ENCODE measurements at places on chromosomes 2 and 18. TPM values are rescaled to one million over a fixed set of nuclear protein-coding genes. Genes with fewer than 3 reads are reported as not detected.

GDF7 gene
- 0.37 TPM for total RNA-seq

ANKRD36 gene
- total RNA-seq: 15.6 TPM

APOB gene
- 804 TPM for total RNA-seq

DLGAP1 gene
- 3.1 TPM for total RNA-seq

POTEI gene
- 1.9 TPM for total RNA-seq

ZRANB3 gene
- total RNA-seq: 10.4 TPM

ATP6V1B1 gene
- total RNA-seq: 0.84 TPM

- no peaks in the 10 kb centered on the region for H3K36me3 ChIP-seq
- peaks cover 5% of the 10 kb centered on the region for H3K4me1 ChIP-seq
- no peak for DNase-seq
These were observed 634 bp upstream of the DIS3L2 start for GRCh38 chr2:231960810-231961348.

DNA sequence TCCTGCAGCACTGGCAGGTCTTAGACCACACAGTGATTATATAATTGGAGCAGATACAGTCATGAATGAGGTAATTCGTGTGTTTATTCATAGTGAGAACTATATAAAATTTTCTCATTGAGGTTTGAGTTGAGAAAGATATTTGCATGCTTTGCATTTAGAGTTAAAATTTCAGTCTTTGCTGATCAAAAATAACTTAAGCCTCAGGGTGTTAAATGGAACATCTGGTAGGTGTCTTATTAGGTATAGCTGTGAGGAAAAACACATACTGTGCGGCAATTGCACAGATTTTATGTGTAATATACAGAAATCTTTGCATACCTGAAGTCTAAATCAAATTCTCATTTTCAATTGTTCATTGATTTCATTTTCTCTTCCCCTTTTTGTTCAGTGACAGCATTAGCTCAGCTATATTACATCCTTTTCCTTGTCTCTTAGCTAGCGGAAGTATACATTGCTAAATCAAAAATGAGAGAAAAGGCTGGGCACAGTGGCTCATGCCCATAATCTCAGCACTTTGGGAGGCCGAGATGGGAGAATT is 21.2 kb downstream of the GORASP2 start:
- H3K36me3 ChIP-seq: peaks cover 4% of the 10 kb centered on the region
- H3K4me1 ChIP-seq: no peaks in the 10 kb centered on the region
- H3K27ac ChIP-seq: no peak overlapping the region
- no peak for DNase-seq
- no peaks in the 10 kb centered on the region for H3K27me3 ChIP-seq

DNA sequence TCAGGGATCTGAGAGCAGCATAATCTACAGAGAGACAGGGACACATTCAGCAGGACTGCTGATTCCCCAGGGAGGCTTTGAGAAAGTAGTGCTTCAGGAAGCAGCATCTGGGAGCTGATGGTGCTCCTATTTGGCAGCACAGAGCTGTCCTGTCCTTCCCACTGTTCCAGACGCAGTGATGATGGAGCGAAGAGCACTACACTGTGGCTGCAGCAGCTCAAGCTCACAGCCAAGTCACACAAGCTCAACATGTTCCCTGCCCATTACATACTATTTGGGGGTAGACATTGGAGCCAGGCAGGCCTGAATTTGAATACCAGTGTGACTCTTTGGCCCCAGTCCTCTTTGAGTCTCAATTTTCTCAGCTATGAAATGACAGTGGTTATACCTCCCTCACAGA is 15.2 kb upstream of the GALM start:
- DNase-seq: no peak
- H3K27me3 ChIP-seq: no peaks in the 10 kb centered on the region
- peaks cover 6% of the 10 kb centered on the region for H3K4me1 ChIP-seq
- no peak overlapping the region for H3K27ac ChIP-seq
- H3K4me3 ChIP-seq: no peak overlapping the region
- H3K36me3 ChIP-seq: no peaks in the 10 kb centered on the region

- peaks cover 12% of the 10 kb centered on the region for H3K4me1 ChIP-seq
- DNase-seq: no peak
- H3K36me3 ChIP-seq: no peaks in the 10 kb centered on the region
- no peak overlapping the region for H3K4me3 ChIP-seq
- H3K27me3 ChIP-seq: no peaks in the 10 kb centered on the region
- H3K27ac ChIP-seq: no peak overlapping the region
These were observed 97.4 kb downstream of the ZNF516 start for GRCh38 chr18:76397631-76398030.

- no peak overlapping the region for H3K4me3 ChIP-seq
- no peaks in the 10 kb centered on the region for H3K4me1 ChIP-seq
- no peak for DNase-seq
- peaks cover 4% of the 10 kb centered on the region for H3K27me3 ChIP-seq
- H3K27ac ChIP-seq: no peak overlapping the region
- H3K36me3 ChIP-seq: no peaks in the 10 kb centered on the region
These were observed 21.6 kb downstream of the ZEB2 start for GRCh38 chr2:144498277-144498676.

GRCh38 chr18:12302391-12303147 is 5.5 kb upstream of the TUBB6 start:
- H3K4me3 ChIP-seq: no peak overlapping the region
- no peaks in the 10 kb centered on the region for H3K36me3 ChIP-seq
- H3K4me1 ChIP-seq: peaks cover 20% of the 10 kb centered on the region
- no peak for DNase-seq
- peaks cover 13% of the 10 kb centered on the region for H3K27me3 ChIP-seq
- no peak overlapping the region for H3K27ac ChIP-seq

GRCh38 chr2:167863377-167863776 is 384.0 kb downstream of the STK39 start:
- DNase-seq: no peak
- H3K4me3 ChIP-seq: no peak overlapping the region
- no peaks in the 10 kb centered on the region for H3K27me3 ChIP-seq
- H3K27ac ChIP-seq: no peak overlapping the region
- H3K36me3 ChIP-seq: no peaks in the 10 kb centered on the region

GRCh38 chr18:46629361-46629760 is 27.7 kb downstream of the LOXHD1 start:
- H3K27ac ChIP-seq: no peak overlapping the region
- H3K4me1 ChIP-seq: no peaks in the 10 kb centered on the region
- H3K36me3 ChIP-seq: no peaks in the 10 kb centered on the region
- no peak overlapping the region for H3K4me3 ChIP-seq

DNA sequence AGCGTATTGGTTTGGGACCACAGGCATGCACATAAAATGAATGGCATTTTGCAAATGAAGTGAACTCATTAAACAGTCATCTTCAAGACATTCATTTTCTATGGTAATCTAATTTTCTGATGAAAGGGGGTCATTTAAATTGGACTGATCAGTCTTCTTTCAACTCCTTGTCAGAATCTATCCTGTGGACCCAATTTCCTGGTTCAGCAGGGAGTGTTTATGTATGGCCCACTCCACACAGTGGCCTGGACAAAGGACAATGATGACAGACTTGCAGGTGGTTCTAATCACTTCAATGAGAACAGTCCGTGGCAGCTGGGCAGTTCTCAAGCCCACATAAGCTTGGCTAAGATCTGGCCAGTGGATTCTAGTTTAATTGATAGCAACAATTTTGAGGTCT is 448.1 kb downstream of the DCDC2C start:
- H3K36me3 ChIP-seq: no peaks in the 10 kb centered on the region
- no peak overlapping the region for H3K27ac ChIP-seq
- H3K4me3 ChIP-seq: no peak overlapping the region
- DNase-seq: no peak
- H3K27me3 ChIP-seq: no peaks in the 10 kb centered on the region

DNA sequence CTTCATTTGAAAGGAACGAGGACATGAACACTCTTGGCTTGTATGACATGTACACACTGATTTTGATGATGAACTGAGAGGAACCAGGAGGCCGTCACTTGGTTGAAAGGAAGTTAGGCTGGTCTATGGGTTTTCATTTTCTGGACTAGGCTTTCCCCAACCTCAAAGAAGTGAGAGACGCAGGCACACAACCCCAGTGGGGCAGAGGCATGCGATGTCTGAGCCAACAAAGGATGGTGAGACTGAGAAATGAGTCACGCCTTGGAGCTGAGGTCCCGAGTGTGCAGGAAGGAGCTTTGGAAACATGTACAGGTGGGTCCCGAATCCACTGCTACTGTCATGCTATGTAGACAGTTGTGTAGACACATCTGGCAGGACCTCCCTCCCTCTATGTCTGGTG is 24.1 kb downstream of the SIGLEC15 start:
- no peaks in the 10 kb centered on the region for H3K36me3 ChIP-seq
- H3K4me1 ChIP-seq: peaks cover 8% of the 10 kb centered on the region
- no peaks in the 10 kb centered on the region for H3K27me3 ChIP-seq
- DNase-seq: no peak
- no peak overlapping the region for H3K4me3 ChIP-seq
- H3K27ac ChIP-seq: no peak overlapping the region

DNA sequence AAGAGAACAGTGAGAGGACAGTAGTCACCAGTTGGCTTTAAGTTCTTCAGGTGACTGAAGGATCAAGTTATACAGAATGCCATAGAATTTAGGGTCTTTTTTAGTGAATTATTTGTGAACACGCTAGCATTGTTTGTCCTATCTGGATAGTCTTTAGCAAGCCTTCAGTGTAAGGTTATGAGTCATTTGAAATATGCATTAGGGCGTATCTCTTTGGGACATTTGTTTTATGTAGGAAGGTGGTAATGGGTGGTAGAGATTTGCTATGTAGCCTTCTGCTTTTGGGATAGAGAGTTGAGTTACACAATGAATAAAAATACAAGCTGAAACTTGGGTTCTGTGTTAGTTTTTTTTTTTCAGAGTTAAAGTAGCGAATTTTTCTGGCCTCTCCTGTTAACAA is 13.0 kb downstream of the ACTR2 start:
- H3K4me3 ChIP-seq: no peak overlapping the region
- DNase-seq: no peak
- no peaks in the 10 kb centered on the region for H3K27me3 ChIP-seq
- no peak overlapping the region for H3K27ac ChIP-seq
- H3K36me3 ChIP-seq: no peaks in the 10 kb centered on the region

DNA sequence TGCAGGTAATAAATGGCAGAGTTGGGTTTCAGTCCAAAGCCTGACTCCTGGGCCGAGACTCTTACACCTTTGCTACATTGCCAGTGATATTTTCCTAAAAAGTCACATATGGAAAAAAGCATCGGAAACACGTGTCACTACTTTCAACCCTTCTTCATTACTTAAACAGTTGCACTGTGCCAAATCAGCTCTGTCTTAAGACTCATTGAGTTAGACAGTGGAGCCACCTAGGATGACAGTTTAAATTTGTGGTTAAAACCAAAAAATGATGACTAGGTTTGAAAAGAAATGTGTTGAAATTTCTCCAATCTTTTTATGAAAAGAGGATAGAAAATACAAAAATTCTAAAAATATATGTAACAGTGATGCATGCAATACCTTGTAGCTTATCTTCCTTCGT is 97.5 kb downstream of the TMEM247 start:
- peaks cover 4% of the 10 kb centered on the region for H3K4me1 ChIP-seq
- no peaks in the 10 kb centered on the region for H3K36me3 ChIP-seq
- no peaks in the 10 kb centered on the region for H3K27me3 ChIP-seq
- DNase-seq: no peak
- no peak overlapping the region for H3K4me3 ChIP-seq

Measured in hepatocyte (in vitro differentiated cells).